ENCODE measurements at places on chromosomes 2 and 18. TPM values are rescaled to one million over a fixed set of nuclear protein-coding genes. Genes with fewer than 3 reads are reported as not detected.
A peak's percentile ranks its signal among the peaks of the same experiment; 100 is the strongest.

DNA sequence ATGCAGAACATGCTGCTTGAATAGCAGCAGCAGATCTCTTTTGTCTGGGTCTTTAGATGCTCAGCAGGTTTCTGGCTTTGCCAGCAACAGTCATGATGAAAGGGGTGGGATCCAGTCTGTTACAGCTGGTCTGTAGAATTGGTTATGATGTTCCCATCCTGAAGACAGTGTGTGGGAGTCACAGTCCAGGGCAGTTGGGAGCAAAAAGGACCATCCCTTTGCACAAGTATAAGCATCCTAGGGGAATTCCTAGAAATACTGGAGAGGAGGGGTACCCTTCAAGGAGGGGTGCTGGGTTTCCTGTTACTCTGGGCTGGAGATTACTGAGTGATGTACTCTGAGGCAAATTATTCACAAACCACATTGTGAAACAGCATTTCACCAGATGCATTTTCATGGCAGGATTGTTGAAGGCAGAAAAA lies 119.9 kb upstream of the RND3 start:
- peak; percentile 69 for DNase-seq

GRCh38 chr2:151777935-151778334 lies 43.7 kb upstream of the NEB start:
- peak; percentile 57 for DNase-seq

DNA sequence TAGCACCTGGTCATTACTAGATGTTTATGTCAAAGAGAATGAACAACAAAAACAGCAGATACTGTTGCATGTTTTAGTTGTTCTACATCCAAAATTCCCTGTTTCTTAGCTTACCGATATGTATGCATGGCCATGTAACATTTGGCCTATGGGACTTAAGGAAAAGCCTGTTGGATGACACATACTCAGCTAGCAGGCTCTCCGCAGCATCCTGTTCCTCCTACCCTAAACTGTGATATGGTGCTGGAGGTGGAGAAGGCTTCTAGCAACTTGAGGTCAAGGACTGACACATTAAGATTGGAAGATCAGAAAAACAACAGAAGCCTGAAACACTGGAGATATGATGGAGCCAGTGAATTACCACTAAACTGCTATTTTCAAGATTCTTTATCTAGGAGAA lies 537.8 kb downstream of the LRRTM4 start:
- no peak for DNase-seq

DNA sequence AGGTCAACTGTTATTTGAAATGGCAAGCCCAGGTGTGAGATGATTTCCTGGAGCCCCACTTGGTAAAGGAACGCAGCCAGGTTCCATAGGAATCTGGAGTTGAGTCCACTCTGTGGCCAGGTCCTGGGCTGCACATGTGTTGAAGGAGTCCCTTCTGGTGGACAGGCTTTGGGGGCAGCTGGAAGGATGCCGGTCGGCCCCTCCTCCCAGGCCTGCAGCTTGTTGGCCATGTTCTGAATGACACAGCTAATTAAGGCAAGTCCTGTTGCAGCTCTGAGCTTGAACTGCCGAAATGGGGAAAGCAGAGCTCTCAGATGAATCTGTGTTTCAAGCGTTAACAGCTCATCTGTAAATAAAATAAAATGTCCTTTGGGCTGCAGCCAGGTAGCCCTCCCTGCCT lies 23.8 kb downstream of the EN1 start:
- DNase-seq = no peak

DNA sequence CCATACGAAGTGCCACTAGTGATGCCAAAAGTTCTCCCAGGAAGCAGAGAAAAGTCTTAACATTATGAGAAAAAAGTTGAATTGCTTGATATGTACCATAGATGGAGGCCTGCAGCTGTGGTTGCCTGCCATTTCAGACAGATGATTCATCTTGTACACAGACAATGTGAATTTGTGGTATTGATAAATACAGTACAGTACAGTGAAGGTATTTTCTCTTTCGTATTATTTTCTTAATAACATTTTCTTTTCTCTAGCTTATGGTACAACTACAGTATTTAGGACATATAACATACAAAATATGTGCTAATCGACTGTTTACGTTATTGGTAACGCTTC lies 33.6 kb upstream of the VWC2L start:
- peak; percentile 20 for DNase-seq

DNA sequence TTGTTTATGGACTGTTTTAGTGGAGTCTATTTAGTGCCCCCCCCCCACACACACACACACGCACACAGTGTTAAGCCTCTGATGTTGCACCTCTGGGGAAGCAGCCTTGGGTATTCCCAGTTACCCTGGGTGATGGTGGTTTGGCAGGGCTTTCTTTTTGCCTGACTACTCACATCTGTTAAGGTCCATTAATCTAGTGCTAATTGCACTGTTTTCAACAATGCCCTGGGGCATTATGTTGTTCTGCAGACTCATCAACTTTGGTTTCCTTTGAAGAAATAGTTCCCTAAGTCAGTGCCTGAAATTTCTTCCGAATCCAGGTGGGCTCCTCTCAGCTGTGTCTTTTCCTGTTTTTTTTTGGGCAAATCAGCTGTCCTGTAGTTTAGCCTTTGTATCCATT lies 34.7 kb downstream of the SPOPL start:
- no peak for DNase-seq

DNA sequence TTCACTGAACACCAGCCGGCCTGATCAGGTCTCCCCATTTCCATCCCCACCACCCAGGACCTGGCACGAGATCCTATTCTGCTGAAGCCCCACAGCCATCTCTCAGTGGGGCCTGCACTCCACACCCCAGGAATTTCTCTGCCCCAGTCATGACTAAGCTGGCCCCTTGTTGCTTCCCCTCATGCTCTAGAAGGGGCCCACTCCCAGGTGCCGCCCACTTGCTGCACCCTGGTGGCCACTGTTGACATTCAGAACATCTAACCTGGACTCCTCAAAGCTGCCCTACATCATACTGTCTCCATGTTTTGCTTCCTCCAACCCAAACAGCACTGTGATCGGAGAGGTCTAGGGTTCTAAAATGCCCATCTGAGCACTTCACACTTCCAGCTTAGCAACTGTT lies 90.7 kb upstream of the KLHL29 start:
- no peak for DNase-seq

- no peak for DNase-seq
Observed at GRCh38 chr2:16763493-16763899, 97.9 kb upstream of the CYRIA start.

- no peak for DNase-seq
Observed at GRCh38 chr2:174824068-174824467, 59.8 kb upstream of the CHRNA1 start.

- no peak for DNase-seq
Observed at GRCh38 chr2:96535331-96535730, 1.2 kb upstream of the ARID5A start.

- no peak for DNase-seq
Observed at GRCh38 chr2:100416397-100416934, 1.0 kb downstream of the CHST10 start.

DNA sequence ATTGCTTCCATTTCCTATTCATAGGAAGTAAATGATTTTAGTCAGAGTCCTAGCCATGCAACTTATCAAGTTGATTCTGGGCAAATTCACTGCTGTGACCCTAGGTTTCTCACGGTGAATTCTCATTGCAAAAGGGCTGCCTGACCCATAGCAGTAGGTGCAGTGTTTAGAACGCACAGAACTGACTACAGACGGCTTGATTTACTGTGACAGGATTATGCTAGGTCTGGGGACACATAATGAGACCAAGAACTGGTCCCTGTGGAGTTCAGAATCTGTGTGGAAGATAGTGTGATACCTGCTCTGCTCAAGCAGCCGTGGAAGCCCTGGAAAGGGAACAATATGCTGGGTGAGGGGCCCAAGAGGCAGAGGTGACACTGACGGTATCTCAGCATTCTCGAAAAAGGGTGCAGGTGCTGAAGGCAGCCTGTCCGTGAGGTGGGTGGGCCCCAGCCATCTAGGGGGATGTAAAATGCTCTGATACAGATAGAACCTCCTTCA lies 46.4 kb downstream of the ABCG8 start:
- DNase-seq = no peak

DNA sequence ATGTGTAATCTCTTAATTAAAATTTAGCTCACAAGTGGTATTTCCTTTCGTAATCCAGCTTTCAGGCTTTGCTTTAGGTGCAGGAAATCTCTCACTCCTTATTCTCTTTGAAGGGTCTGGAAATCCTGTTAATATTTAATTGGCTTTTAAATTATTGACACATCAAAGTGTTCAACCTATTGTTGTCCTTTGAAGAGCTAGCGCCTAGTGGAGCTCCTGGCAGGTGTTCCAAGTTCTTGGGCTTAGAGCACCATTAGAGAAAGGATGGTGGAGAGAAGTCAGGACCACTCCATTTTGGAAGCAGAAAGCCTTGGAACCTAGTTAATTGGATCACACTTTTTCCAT lies 92.4 kb downstream of the CABLES1 start:
- DNase-seq = no peak

- DNase-seq = no peak
Observed at GRCh38 chr2:54555318-54555837, 99.3 kb downstream of the SPTBN1 start.

Gene HOXD12
- not detected for total RNA-seq

Gene MEP1B
- total RNA-seq = not detected

Gene ERBB4
- total RNA-seq = not detected

Gene CCDC74B
- total RNA-seq = 3.9 TPM

Gene IL1RL1
- under 0.01 TPM for total RNA-seq
